Kidney tubule cell (primary cell): ENCODE measurements at places on chromosomes 2 and 18.
A peak's percentile ranks its signal among the peaks of the same experiment; 100 is the strongest.

DNA sequence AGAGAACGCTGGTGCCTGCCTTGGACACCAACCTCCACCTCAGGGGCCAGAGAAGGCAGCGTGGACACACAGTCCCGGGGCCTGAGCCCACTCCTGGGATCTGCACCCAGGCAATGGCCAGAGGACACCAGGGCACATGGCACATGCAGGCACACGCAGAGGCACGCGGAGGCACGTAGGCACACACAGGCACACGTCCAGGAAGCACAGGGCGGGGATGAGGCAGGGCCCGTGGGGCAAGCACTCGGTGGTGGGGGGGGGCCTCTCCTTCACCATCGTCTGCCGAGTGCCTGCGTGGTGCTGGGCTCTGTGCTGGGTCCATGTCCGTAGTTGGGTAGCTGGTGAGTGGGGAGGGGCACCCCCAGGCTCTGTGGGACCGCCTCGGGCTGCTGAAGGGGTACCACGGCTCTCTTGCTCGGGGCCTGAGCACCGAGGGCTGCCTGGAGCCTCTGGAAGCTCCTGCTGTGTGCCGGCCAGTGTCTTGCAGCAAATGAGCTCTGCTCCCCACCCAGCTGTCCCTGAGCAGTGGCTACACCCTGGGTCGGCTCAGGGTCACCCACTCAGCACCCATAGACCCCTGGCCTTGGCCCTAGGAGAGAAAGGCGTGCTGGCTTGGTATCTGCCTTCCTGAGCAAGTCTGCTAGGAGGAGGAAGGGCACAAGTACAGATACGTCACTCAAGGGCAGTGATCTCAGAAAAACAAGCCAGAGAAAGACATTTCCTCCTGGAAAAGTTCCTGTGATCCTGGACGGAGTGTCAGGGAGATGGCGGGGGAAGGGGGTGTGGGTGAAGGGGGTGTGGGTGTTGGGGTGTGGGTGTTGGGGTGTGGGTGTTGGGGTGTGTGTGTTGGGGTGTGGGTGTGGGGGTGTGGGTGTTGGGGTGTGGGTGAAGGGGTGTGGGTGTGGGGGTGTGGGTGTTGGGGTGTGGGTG is 26.4 kb downstream of the RTP5 start:
- peak; percentile 26 for DNase-seq

DNA sequence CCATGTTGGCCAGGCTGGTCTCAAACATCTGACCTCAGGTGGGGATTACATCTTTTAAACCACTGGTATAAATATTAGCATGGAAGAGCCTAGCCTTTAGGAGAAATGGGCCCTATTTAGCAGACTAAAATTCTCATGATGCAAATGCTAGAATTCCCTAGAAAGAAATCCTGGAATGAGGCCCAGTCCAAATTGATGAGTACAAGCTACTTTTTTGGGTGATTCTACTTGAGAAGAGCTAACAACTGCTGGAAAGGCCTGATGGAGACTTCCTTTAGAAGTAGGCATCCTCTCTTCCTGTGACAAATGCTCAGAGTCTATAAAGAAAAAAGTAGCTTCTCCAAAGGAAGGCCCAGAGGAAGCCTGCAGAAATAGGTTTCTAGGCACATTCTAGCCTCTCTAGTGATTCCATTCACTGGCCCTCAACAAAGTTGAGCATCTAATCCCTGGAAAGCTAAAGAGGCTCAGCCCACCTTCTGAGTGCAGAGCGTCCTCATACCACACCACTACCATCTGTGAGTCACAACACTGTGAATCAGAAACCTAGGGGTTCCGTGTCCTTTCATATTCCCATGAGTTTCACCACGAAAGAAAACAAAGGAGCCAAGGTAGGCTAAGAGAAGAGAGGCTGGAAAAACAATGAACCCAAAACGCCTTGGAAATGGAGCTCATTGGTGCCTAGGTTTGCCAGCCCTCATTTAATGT is 183.1 kb downstream of the C1D start:
- DNase-seq = peak; percentile 88

GRCh38 chr2:169887120-169887519 is 59.9 kb downstream of the UBR3 start:
- DNase-seq = no peak

GRCh38 chr2:209505410-209505809 is 81.6 kb downstream of the MAP2 start:
- no peak for DNase-seq

DNA sequence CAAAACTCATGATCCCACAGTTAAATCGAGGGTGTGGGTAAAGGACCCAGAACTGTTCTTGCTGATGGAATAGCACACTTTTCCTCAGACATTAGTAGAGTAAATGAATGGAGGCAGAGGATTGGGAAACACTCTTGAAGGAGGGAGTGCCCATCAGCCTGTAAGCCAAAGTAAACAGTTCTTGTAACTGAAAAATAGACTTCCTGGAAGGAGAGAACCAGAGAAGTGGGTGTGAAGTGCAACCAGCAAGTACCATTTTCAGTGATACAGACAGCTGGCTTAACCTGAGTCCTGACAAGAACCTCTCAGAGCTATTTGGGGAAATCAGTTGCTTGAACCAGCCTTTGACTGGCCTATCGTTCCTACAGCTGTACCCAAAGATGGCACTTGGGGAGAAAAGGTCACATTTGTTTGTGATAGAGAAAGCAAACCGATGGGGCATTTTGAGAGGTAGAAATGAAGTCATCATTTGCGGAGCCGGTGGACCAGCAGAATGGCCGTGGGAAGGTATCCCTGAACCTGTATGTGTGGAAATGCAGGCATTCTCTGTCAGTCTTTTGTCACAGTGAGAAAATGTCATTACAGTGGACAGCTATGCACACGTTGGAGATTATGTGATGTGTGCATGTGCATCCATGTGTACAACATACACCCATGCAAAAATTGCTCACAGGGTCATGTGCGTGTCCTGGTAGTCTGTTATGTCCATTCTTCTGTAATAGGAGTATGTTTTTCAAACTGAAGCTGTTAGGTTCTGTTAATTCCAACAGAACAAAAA is 17.8 kb downstream of the CRIM1 start:
- peak; percentile 60 for DNase-seq

DNA sequence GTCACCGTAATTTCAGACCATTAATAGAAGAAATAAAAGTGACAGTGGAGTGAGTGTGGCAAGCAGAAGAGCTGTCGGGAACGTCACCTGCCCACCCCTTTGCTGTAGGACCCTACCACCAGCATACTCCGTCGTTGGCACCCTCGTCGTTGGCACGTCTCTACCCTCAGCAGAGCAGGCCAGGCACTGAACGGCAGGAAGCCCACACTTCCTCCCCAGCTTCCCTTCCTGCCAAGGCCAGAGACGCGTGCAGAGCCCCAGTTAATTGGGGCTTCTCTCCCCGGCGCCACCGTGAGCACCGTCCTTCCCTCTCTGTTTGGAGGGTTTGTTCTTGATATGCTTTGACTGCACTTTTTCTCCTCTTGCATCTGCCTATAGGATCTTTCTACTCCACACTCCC is 27.0 kb upstream of the NFATC1 start:
- no peak for DNase-seq

DNA sequence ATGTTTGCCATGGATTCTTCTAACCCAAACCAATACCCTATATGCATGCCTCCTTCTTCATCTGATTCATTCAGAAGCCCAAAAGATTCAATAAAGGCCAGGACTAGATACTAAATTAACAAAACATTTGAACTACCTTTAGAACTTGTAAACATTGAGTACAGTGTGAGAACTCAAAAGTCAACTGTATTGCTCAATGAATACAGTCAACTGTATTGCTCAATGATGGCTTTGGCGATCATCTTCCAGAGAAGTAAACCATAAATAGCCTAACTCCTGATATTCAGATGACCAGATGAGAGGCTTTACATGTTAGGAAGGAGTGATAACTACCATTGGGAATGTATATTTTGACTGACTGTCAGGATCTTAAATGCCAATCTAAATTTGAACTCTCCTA is 206.5 kb upstream of the ITGA4 start:
- DNase-seq = no peak

- DNase-seq = no peak
Observed at GRCh38 chr2:71082402-71083252, 14.2 kb downstream of the NAGK start.

DNA sequence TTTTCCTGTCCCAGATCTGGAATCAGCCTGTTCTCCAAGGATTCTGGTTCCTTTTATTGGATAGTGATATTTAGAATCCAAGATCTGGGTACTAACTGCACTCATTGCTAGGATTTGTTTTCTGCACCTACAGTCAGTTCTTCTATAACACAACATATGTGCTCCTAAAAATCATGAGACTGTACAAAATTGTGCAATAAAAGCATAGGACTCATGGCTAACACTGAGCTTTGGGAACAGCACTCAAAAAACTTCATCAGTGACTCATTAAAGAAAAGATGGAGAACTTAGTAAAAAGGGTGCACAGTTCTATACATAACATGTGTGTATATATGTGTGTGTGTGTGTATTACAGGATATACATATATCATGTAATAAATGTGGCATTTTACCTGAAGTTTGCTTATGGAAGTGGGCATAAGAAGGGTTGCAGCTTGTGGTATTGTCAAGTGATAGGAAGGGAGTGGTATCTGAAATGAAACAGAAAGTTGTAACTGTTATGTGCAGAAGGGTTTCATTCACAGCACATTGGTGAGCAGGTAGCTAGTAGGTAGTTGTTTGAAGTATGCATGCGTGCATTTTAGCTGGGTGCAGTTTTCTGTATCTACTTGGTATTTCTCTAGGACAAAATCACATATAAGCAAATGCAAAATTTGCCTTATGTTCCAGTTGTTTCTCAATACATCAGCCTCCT is 5.9 kb upstream of the SCYGR2 start:
- no peak for DNase-seq

GRCh38 chr2:86062043-86062442 is 43.6 kb downstream of the POLR1A start:
- DNase-seq = peak; percentile 60

DNA sequence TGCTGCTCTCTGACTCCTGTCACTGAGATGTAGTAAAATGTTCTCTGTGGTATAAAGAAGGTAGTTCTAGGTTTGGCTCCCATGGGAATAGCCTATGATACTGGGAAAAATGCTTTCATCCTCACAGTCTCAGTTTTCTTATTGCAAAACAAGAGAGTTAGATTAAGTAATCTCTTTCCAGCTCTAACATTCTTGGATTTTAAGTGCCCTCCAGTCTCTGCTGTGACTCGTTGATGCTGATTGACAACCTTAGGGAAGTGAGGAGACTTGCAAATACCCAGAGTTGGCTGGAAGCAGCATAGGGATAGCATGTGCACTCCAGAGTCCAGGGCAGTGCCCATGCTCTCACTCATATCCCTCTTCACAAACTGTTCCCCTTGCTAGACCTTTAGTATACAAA is 534.9 kb downstream of the SLC4A3 start:
- peak; percentile 17 for DNase-seq

DNA sequence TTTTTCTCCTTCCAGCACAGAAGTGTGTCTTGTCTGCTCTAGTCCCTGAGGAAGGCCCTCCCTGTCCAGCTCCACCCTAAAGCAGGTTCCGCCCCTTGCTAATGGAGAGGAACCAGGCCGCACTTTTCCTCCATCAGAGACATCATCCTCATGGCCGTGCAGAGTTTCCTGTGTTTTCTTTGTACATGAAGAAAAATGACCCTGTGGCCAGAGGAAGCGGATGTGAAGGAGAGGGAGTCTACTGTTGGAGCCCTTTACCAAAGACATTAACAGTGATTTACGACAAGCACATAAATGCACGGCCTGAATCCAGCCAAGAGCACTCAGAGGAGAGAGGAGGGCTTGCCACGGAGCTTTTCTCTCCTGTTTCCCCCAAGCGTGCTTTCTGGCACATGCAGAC is 109.5 kb downstream of the RNF144A start:
- no peak for DNase-seq

GRCh38 chr2:85318222-85319074 is 9.3 kb downstream of the TGOLN2 start:
- DNase-seq = peak; percentile 30

DNA sequence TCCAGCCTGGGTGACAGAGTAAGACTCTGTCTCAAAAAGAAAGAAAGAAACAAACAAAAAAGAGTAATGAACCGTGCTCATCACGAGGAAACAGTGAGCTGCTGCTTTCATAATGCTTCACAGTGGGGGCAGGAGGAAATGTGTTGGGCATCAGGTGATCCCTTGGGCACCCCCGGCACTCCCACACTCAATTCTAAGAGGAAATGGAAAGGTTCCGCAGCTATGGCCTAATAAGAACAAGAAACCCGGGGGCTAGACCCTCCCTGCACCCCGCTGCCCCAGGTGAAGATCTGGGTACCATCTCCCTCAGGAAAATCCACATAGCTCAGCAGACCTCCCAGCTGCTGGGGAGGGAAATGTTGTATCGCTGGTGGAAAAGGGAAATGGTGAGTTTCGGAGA is 118.9 kb downstream of the LPIN1 start:
- no peak for DNase-seq

GRCh38 chr2:241516520-241516965 is 8.2 kb upstream of the STK25 start:
- no peak for DNase-seq

- DNase-seq = no peak
Observed at GRCh38 chr2:207188626-207189419, 23.1 kb upstream of the KLF7 start.

DNA sequence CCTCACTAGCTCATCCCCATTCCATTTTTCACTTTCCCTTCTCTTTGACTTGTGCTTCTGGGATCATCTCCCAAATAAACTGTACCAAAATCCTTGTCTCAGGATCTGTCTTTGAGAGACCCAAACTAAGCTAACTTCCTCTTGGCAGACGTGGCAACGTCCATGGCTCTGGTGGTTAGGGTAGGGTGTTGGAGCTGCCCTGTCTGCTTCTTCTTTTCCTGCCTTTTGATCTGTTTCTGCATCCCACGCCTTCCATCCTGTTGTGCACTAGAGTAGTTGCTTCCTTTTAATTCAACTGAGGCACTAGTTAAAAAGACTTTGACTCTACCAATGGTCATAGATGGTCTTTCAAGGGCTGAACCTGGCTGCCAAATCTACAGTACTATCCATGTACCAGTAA is 5.5 kb upstream of the MAP4K4 start:
- DNase-seq = no peak

DNA sequence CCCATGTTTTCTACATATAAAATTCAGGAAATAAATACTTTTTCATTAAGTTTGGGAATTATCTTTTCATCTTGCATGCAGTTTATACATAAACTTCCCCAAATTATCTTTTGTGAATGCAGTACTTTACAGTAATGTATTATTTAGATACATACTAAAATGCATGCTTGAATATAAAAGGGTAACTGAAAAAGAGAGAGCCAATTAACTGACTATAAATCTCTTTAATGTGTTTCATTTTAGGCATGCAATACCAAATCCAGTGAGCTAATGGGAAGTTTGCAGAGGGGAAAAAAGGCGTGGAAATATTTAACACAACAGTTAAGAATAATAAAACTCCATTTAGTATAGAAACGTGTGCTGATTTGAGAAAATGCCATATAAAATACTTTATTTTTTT is 39.2 kb downstream of the COL4A4 start:
- DNase-seq = no peak

GRCh38 chr18:38611036-38611964 is 1045.7 kb upstream of the CELF4 start:
- no peak for DNase-seq

- DNase-seq = no peak
Observed at GRCh38 chr2:27102329-27102728, 15.8 kb downstream of the KHK start.

DNA sequence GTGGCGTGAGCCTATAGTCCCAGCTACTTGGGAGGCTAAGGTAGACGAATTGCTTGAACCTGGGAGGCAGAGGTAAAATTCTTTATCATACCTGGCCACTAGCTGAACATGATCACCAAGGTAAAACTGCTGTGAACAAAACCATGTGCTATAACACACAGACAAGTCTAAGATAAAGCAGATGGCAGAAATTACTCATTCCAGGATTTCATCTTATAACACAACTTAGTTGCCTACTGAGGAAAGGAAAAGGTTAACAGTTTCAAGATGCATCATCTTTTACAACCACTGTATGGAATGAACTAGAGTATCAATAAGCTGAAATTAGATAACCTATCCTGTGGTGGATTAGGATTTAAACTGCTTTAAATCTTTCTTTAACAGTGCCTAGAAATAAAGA is 8.3 kb downstream of the ARL5A start:
- DNase-seq = no peak
